ENCODE measurements at places on chromosomes 1 and 21.
A peak's percentile ranks its signal among the peaks of the same experiment; 100 is the strongest.

DNA sequence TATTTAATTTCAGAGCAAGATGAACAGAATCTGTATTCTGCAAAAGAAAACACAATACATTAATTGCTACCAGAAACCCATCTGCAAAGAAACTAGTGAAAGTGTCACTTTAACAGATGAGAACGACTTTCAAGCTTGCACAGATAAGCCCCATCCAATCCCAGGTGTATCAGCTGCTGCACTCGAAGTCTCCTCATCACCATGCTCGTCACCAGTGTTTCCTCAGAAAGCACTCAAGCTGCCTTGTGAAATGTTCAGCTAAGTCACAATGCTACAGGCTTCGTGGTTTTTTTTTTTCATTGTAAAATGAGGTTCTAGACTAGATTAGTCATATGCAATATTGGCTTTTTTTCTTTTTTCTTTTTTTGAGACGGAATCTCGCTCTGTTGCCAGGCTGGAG lies 3.3 kb upstream of the TOMM20 start:
- no peak for DNase-seq

DNA sequence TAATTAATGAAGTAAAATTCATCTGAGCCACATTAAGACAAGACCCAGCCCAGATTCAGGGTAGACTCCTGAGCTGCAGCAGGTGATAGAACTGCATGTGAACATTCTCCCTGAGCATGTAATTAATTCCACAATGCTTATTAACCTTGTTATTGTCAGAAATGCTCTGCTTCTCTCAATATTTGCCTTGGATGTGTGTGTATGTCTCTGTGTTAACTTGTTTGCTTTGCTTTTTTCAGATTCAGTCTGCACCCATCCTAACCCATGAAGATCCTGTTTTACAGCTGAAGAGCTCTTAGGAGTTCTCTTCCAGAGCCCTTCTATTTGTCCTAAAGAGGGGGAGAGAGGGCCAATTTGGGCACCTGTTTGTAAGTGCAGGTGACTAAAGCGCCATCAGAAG lies 143.2 kb upstream of the BMP8A start:
- no peak for DNase-seq

- DNase-seq, result no peak
Measured at GRCh38 chr1:229666585-229666984, 40.5 kb downstream of the URB2 start.

DNA sequence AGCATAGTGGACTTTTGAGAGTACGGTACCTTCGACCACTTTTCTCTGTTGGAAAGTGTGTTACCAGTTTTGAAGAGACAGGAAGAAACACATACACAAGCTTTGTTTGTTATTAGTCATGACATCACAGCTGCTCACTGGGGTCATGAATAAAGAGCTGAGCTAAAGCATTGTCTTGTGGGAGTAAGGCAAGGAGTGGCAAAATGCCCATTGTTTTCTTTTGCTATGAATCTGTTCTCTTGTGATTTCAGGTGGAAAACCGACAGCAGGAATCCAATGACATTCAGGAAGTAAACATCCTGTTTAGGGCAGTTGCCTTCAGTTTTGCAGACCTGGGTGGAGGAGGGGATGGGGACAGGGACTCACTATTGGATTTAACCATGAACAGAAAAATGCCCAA lies 66.2 kb downstream of the RGL1 start:
- no peak for DNase-seq

DNA sequence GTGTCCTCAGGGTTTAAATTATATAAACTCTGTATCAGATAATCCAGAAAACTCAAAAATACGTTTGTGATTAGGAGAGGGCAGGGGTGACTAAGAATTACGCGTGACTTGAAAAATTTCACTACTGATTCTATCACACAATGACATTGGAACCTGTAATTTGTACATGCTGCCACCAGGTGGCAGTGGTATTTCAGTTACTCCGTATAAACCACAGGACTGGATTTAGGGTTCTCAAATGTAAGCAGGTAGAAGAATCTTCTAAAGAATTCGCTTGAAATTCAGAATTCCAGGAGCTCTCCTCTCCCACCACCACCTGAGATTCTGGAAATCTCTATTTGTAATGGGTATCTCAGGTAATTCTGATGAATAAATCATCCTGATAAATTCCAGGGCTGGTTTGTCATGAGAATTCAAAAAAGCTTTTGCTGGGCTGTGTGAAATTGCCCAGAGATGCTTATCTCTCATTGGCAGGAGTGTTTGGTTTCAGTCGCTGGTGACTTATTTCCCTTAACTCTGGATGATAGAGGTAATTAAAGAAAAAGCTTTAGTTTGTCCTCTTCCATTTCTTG lies 1.7 kb upstream of the KRTAP7-1 start:
- DNase-seq, result peak; percentile 1

- no peak for DNase-seq
Measured at GRCh38 chr1:175307160-175307559, 114.6 kb upstream of the KIAA0040 start.

DNA sequence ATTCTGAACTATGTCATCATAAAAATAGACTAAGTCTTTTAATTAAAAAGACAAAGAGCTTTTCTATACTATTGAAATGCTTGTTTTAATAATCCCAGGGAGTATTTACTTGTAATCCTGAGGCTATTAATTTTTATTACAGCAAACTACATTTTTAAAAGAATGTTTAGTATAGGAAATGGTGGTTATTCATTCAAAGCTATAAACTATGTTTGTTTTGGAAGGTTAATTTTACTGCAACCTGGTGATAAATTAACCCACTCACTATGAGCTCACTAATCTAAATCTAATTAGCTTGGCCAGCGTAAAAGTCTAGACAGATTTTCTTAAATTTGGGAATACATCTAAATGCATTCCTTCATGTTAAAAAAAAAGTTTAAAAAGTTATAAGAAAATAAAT lies 13.8 kb upstream of the EYA3 start:
- DNase-seq, result no peak

GRCh38 chr1:53614231-53615021 lies 124.5 kb downstream of the GLIS1 start:
- DNase-seq, result no peak

- DNase-seq, result no peak
Measured at GRCh38 chr1:228293816-228294500, 86.1 kb downstream of the OBSCN start.

GRCh38 chr1:207264663-207265252 lies 56.7 kb upstream of the CD55 start:
- DNase-seq, result no peak

DNA sequence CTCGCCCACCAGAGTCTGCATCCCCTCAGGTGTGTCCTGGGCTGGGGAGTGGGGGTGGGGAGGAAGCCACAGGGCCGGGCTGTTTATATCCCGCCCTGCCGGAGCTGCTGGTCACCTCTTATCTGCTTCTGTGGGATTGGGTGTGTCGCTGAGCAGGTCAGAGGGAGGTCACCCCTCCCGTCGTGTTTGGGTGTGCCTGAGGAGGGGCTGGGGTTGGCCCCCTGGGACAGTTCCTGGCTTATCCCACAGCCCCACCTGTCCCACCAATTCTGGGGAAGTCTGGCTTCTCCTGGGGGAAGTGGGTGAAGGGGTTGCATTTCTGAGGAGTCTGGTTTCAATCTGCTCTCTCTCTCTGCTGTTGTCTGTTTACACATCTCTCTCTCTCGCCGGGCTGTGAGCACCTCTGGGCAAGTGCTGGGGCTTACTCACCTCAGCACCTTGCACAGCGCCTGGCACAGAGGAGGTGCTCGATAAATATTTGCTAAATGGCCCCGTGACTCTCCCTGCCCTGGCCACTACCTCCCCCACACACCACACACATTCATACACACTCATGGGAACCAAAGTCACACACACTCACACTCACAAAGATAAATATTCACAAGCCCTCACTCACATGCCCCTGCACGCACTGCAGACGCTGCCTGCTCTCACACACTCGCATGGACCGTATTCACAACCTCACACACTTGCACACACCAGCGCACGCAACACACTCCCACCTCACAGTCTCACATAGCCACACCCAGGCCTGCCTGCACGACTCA lies 8.3 kb downstream of the ELF3 start:
- peak; percentile 76 for DNase-seq

DNA sequence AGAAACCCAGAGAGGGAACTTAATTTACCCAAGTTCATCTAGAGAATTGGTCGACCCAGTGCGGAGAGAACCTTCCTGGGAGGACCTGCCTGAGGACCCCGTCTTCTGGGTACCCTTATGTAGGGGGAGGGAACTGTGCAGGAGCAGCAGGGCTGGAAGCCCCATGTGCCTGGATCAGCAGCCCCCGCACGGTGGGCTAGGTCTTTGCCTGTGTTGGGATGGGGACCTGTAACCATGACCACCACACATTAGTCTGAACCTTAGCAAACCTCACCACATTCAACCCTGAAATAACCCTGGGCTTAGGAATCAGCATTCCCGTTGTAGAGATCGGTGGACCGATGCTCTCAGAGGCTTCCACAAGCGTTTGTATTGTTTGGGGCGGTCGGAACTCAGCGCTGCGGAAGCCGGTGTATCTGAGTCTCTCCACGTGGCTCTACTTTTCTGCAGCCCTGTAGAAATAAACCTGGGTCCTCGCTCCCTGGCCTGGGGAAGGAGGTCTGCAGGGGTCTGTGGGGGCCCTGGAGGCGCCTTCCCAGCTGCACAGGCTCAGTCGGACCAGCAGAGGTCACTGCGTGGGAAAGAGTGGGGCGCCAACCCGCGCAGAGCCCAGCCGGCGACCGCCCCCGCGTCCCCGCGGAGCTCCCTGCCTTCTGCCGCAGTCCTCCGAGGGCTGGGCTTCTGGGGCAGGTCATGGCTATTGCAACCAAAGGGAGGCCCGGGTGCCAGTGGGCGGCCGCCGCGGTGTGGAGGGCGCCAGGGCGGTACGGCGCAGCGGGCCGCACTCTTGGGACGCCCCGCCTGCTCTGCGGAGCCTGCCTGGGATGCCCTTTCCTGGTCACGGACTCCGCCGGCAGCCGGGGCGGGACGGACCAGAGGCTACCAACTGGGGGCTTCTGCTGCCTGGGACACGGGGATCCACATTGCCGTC lies 36.2 kb upstream of the KCNA10 start:
- DNase-seq, result no peak

DNA sequence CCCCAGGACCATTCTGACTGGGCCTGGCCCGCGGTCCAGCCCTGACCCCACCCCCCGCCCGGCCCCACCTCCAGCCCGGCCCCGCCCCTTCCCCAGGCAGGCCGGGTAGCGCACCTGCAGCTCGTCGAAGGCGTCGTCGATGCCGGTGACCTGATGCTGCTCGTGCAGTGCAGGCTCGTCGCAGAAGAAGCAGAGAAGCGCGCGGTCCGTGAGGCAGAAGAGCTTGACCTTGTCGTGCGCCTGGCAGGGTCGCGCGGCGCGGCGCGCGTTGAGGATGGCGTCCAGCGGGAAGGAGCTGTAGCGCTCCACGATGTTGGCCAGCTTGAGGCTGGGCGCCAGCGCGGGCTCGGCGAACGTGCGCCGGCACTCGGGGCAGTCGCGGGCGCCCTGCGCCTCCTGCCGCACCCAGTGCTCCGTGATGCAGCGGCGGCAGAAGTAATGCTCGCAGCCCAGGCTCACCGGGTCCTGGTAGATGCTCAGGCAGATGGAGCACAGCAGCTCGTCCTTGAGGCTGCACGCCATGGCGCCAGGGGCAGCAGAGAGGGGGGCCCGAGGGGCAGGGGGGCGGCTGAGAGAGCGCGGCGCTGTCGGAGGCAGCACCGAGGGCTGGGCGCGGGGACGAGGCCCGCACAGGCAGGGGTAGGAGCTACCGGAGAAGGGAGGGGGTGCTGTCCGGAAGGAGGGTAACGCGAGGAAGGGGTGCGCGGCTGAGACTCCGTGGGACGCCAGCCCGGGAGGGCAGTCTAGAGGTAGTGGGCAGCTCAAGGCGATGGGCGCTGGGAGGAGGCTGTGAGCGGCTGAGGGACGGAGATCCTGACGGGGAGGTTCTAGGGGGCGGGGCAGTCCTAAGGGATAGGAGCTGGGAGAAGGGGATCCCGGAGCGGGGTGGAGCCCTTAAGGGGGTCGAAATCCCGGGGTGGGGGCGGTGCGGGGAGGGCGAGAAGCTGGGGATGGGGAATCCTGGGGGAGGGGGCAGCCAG lies 642 bp downstream of the TRIM62 start:
- DNase-seq, result no peak

- DNase-seq, result no peak
Measured at GRCh38 chr21:38277501-38278131, 20.8 kb downstream of the KCNJ15 start.

- DNase-seq, result no peak
Measured at GRCh38 chr1:63976006-63976405, 202.2 kb downstream of the ROR1 start.

DNA sequence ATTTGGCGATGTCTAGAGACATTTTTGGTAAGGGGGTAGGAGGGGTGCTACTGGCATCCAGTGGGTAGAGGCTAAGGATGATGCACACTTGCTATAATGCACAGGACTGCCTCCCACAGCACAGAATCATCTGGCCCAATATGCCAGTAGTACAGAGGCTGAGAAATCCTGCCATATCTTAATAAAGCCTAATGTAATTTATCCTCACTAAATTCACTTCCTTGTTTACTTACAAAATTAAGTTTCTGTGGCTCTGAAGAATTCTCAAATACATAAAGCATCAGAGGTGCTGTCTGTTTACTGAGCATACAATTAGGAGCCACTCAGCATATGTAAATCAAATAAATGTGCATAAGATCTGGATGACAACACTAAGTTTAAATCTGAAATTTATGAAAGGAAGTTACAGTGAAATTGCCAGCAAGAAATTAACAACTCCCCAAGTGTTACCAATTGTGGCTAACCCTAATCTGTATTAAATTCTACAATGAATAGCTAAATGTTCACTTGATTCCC lies 26.5 kb downstream of the NGF start:
- DNase-seq, result no peak

DNA sequence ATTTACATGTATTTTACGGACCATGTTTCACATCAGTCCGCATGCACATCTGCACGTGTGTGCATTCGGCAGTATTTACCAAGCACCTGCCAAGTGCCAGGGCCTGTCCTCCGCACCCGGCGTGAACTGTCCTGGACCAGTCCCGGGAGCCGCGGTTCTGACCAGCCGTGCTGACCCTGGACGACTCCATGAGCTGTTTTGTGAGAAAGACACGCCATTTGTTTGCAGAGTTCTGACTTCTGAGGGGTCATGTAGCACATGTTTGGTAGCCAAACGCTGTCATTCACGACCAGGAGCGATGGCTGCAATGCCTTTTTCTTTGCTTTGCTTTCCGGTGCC lies 3.3 kb upstream of the OLIG2 start:
- DNase-seq, result no peak

- no peak for DNase-seq
Measured at GRCh38 chr1:10735563-10736305, 60.7 kb downstream of the CASZ1 start.

DNA sequence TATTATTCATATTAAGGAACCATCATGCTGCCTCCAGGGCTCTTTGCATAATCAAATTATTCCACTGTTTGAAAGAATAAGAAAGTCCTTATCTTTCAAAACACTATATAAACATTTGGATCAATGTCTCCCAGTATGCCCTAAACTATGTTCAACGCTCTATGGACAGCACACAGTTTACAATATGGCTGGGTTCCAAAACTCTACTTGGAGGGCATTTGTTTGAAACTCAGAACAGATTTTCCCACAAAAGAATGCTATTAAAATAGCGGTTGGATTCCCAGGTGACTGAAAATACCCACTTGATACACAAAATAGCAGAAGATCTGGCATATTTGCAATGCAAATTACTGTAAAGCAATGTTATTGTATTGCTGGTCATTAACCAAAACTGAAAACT lies 3.2 kb downstream of the HAO2 start:
- DNase-seq, result no peak

Data from NCI-H187 (cell line).